ENCODE measurements at places on chromosomes 6 and 20.

DNA sequence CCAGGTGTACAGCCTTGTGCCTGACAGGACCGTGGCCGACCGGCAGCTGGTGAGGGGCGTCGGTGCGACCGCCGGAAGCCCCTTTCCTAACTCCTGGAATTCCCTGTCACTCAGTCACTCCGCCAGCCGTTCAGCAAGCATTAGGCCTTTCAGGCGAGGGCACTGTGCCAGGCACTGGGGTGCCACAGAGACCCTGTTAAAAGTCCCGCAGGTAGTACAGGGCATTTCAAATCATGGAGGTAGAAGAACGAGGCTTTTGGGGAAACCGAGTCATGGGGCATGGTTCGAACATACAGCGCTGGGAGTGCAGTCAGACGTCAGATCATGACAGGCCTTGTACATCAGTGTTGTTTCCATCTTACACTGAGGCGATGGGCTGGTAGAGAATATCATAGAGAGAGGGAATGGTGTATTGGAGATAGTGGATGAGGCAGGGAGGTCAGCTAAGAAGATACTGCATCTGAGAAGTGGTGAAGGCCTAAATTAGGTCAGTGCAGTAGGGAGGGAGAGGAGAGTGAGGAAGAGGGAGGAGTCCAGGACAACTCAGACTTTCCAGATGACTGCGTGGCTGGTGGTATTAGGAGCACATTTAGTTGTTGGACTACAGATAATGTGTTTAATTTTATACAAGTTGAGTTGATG lies 892 bp upstream of the DXO start:
- no peaks in the 10 kb centered on the region for H3K4me1 ChIP-seq
- H3K4me3 ChIP-seq = peak overlapping the region; percentile 65
- peaks cover 9% of the 10 kb centered on the region for H3K36me3 ChIP-seq

DNA sequence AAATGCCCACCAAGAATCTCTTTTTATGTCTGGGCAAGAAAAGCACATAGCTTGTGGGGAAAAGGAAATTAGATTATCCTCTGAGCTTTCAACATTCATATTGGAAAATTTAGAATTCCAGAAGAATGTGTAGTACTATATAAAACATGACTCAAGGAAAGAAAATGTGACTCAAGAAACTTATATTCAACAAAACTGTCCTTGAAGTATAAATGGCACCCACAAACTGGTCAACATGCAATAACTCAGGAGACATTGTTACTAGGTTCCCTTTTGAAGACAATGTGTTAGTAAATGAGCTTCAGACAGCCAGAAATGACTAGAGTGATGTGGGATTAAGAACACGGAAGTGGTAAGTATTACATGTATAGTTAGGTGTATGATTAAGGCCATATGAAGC lies 26.1 kb upstream of the TINAG start:
- DNase-seq = no peak
- no peaks in the 10 kb centered on the region for H3K27me3 ChIP-seq
- no peak overlapping the region for H3K27ac ChIP-seq
- no peaks in the 10 kb centered on the region for H3K36me3 ChIP-seq
- H3K4me1 ChIP-seq = no peaks in the 10 kb centered on the region

DNA sequence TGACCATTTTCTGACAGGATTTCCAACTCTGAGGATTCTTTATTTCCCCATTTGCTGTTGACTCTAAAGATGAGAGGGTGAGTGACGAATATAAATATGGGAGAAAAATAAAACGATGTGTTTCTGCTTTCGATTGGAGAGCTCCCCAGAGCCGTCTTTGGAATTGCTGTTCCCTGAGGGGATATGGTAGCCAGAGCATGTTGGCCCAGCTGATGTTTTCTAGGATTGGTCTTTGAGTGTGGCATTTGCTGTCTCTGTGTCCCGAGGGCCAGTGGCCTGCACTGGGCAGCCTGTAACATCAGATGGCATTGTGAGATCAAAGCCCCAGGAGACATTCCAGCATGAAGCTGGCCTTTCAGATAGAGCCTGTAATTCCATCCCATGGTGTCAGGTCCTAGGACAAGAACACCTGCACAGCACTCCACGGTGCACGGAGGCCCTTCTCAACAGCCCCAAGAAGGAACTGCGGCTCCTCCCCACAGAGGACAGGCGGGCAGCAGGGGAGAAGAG lies 26.7 kb downstream of the PKIG start:
- no peak overlapping the region for H3K27ac ChIP-seq
- no peaks in the 10 kb centered on the region for H3K27me3 ChIP-seq
- H3K36me3 ChIP-seq = no peaks in the 10 kb centered on the region
- no peak for DNase-seq
- H3K4me3 ChIP-seq = peak overlapping the region; percentile 49

DNA sequence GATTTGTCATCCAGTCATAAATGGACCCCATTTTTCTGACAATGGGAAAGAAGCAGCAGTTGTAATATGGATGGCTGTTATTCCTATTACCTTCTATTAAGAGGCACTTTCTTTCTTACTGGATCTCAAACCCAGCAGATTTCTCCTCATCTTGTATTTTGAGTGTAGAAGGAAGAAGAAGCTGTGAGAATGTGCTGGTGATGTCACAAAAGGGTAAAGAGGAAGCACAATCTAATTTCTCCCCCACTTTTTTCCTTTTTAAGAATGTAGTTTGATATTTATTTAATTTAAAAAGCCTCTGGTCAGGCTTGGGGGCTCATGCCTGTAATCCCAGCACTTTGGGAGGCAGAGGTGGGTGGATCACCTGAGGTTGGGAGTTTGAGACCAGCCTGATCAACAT lies 100.0 kb upstream of the JARID2 start:
- no peak overlapping the region for H3K27ac ChIP-seq
- no peaks in the 10 kb centered on the region for H3K36me3 ChIP-seq
- H3K4me1 ChIP-seq = peaks cover 9% of the 10 kb centered on the region
- DNase-seq = no peak
- no peaks in the 10 kb centered on the region for H3K27me3 ChIP-seq

DNA sequence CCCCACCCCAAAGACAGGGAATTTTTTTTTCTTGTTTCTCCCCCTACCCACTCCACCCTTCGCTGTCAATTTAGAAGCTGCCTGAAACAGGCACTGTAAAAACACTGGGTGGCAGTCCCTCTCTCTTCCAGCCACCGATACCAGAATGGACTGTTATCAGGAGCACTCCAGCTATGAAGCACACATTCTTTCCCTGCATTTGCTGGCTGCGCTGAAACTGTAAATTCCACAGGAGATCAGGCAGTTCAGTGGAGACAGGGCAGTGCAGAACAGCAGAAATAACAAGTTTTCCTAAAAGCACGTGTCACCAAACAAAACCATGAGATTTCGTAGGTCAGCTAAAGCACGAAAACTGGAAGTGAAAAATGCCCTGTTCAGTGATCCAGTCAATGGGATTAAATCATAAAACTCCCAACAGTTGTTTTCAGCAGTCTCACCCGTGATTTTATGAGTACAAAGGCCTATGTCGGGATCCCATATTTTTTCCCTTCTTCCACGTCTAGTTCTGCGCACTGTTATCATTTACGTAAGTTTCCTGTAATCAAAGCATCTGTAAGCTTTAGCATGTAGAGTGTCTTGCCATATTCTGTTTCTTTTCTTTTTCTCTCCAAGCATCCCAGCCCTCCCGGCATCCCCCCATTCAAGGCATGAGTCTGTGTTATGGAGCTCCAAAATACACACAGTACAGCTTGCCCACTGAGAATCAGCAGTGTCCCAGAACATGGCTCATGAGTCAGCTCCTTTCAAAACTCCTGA lies 359.9 kb upstream of the EPHA7 start:
- H3K27ac ChIP-seq = peak overlapping the region; percentile 89
- peaks cover 16% of the 10 kb centered on the region for H3K4me1 ChIP-seq
- peak; percentile 84 for DNase-seq
- peak overlapping the region; percentile 56 for H3K4me3 ChIP-seq
- no peaks in the 10 kb centered on the region for H3K27me3 ChIP-seq

DNA sequence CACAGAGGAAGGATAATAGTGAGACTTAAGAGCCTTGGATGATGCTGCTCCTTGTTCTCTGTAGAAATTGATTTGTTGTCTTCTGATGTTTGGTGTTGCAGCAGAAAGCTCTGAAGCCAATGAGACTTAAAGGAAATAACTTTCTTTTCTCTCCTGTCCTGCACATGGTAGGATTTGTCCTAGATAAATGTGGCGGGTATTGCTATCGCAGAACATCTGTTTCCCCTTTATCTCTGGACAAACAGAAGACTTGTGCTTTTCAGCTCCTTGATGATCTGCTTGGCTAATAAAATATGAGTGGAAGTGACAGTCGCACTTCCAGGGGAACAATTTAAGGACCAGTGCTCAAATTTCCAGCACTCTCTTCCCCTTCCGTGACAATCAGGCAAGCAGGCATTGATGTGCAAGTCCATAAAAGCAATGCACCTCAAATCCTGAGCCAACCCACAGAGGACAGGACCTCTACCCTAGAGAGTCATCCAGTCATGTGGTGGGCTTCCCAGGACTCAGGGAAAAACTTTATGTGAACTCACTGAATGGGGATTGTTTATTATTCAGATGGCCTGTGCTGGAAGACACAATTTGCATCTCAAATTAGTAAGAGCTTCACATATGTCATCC lies 9.9 kb upstream of the NCR2 start:
- H3K27me3 ChIP-seq = peaks cover 24% of the 10 kb centered on the region
- no peaks in the 10 kb centered on the region for H3K36me3 ChIP-seq
- DNase-seq = no peak
- H3K4me3 ChIP-seq = no peak overlapping the region

DNA sequence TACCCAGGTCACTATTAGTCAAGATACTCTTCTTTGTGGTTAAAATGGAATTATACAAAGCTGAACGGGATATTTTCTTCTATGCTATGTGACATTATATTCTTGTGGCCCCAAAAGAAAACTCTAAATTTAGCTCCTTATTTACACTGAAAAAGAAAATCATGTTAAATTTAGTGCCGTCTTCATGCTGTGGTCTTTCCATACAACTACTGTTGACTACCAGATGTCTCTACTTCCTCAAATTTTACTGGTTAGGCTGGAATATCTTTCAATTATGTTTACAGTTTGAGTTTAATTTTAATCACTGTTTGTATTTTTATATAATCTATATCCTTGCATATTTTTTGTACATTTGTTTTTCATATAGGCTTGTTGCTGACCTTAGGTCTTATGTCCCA lies 95.6 kb upstream of the FOXO3 start:
- H3K4me3 ChIP-seq = no peak overlapping the region
- peaks cover 6% of the 10 kb centered on the region for H3K4me1 ChIP-seq
- no peak for DNase-seq
- no peaks in the 10 kb centered on the region for H3K36me3 ChIP-seq

- H3K27ac ChIP-seq = no peak overlapping the region
- H3K4me1 ChIP-seq = no peaks in the 10 kb centered on the region
- no peak for DNase-seq
- no peaks in the 10 kb centered on the region for H3K36me3 ChIP-seq
- no peaks in the 10 kb centered on the region for H3K27me3 ChIP-seq
These were observed 119.5 kb downstream of the MYB start for GRCh38 chr6:135300576-135300975.

- H3K4me3 ChIP-seq = no peak overlapping the region
- no peaks in the 10 kb centered on the region for H3K36me3 ChIP-seq
- DNase-seq = no peak
These were observed 26.2 kb upstream of the GATA5 start for GRCh38 chr20:62501801-62502495.

GRCh38 chr6:112286010-112286409 lies 31.6 kb upstream of the LAMA4 start:
- no peaks in the 10 kb centered on the region for H3K36me3 ChIP-seq
- no peak overlapping the region for H3K27ac ChIP-seq
- H3K4me3 ChIP-seq = no peak overlapping the region
- H3K4me1 ChIP-seq = peaks cover 58% of the 10 kb centered on the region

DNA sequence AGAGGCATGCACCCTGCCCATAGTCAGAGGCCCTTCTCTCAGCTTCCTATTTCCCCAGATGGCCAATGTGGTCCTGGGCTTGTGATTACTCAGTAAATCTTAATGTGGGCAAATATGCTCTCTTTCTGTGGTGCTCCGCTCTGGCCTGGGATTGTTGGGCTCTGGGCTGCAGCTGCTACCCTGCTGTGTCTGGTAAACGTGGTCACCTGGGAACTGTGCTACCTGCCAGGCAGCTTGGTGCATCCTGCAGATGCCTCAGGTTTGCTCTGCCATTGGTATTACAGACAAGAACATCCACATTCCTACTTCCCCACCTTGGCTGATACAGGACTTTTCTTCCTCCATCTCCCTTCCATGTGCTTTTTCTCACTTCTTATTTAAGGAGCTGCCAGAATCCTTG lies 611.5 kb upstream of the IMPG1 start:
- H3K4me1 ChIP-seq = no peaks in the 10 kb centered on the region
- H3K27me3 ChIP-seq = no peaks in the 10 kb centered on the region

- H3K4me3 ChIP-seq = no peak overlapping the region
- H3K27ac ChIP-seq = no peak overlapping the region
- no peaks in the 10 kb centered on the region for H3K27me3 ChIP-seq
These were observed 3.0 kb upstream of the ABCF1 start for GRCh38 chr6:30568245-30568644.

- H3K27me3 ChIP-seq = no peaks in the 10 kb centered on the region
- no peak for DNase-seq
- no peaks in the 10 kb centered on the region for H3K36me3 ChIP-seq
These were observed 25.5 kb upstream of the PXDC1 start for GRCh38 chr6:3776881-3777507.

DNA sequence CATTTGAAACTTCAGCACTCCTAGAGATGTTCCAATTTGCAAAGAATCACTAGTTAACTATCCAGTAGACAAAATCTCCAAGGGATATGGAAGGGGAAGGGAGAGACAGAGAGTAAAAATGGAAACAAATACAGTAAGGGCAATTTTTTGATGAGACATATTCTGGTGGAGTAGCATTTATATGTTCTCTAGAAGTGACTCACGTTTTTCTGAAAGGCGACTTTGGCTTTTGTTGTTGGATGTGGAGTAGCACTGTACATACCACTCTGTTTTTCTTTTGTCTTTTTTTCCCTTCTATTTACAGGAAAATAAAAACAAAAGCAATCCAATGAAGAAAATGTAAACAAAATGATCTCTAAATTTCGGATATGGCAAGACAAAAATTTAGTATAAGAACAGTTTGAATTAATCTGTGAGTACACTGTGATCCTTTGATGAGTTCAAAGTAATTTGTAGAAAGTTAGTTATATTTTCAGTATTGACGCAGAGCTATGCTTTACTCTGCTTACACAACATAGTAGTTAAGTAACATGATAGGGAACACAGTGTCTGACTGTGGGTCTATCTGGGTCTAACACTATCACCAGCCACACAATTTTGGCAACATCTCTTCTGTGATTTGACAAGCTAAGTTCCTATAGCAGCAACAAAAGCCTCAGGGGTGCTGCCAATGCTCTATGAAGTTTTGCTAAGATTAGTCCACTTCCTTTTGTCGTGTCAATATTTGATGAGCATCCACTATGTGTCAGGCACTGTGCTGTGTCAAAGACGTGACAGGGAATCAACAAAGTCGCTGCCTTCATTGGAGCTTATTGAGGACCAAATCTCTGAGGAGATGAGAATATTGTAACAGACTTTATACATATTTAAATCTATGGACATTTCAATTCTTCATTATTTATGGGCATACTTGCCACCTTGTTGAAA lies 27.3 kb upstream of the TAGAP start:
- no peak overlapping the region for H3K27ac ChIP-seq
- no peaks in the 10 kb centered on the region for H3K36me3 ChIP-seq
- no peaks in the 10 kb centered on the region for H3K27me3 ChIP-seq
- DNase-seq = no peak

GRCh38 chr6:36593569-36594028 lies 563 bp upstream of the SRSF3 start:
- DNase-seq = no peak
- peaks cover 38% of the 10 kb centered on the region for H3K36me3 ChIP-seq
- H3K4me1 ChIP-seq = peaks cover 10% of the 10 kb centered on the region
- H3K27ac ChIP-seq = peak overlapping the region; percentile 98

GRCh38 chr6:27468334-27468733 lies 4.6 kb downstream of the ZNF184 start:
- peaks cover 58% of the 10 kb centered on the region for H3K36me3 ChIP-seq
- no peak overlapping the region for H3K4me3 ChIP-seq
- H3K27ac ChIP-seq = no peak overlapping the region
- H3K4me1 ChIP-seq = no peaks in the 10 kb centered on the region

- H3K4me1 ChIP-seq = peaks cover 14% of the 10 kb centered on the region
- no peak overlapping the region for H3K4me3 ChIP-seq
These were observed 278.2 kb downstream of the TFAP2A start for GRCh38 chr6:10136636-10137035.

Data from SJCRH30 (cell line).